ENCODE measurements at places on chromosomes 1 and 21.

DNA sequence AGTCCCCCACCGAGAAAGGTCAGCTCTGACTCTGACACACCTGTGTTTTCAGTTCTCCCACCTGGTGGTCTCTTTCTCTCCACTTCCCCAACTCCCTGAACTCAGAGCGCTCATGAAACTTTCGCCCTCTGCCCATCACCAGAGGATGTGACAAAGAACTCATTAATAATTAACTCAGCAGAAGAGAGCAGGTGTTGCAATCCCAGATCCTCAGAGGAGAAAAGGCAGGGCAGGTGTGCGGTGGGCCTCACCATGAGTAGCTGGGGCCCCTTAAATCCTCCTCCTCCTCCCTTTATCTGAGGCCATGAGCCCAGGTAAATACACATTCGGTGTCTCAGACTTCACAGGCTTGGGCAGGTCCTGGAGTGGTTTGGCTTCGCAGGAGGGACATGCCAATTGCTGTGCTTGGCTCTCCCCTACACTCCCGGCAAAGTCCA lies 1.7 kb upstream of the LAMB3 start:
- DNase-seq = no peak

- DNase-seq = no peak
Observed at GRCh38 chr1:175947771-175948170, 204.4 kb upstream of the TNR start.

GRCh38 chr1:221053889-221054288 lies 174.6 kb downstream of the HLX start:
- DNase-seq = no peak

GRCh38 chr1:183568176-183569021 lies 21.9 kb downstream of the NCF2 start:
- DNase-seq = no peak

DNA sequence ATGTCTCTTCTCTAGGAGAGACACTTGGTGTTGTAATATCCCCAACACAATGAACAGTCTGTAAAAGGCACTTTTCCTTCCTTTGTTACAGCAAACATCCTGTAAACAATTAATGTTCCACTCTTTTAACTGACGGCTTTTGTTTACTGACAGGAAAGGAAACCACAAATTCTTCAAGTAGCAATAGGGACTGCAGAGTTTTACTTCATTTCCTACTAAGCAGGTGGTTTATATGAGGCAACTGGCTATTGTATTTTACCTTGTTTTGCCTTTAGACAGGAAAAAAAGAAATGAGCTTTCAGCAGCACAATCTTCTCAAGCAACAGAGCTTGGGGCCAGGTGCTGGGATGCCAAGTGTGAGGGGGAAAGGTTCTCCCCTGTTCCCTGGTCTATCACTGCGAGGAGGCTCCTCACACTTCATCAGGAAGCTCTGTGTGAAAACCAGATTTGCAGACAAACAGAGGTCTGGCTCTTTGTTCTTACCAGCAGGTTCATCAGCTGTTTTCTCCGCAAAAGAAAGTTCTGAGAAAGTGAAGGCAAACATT lies 51.2 kb downstream of the SIPA1L2 start:
- DNase-seq = peak; percentile 38

DNA sequence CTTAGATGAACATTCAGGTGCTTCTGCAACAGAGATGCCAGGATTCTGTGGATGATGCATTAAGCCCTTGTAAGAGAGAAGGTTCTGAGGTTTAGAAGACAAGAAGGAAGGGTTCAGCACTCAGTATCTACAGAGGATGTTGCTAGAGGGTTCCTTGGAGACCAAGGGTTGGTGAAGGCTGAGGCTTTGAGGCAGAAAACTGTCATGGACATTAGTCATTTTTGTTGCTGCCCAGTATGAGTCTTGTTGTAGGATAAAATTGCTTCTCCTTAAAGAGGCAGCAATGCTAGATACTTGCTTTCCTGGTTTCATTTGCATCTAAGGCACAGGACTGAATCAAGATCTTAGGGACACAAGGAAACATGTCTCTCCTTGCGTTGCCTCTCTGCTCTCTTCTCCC lies 319.4 kb upstream of the NFIA start:
- no peak for DNase-seq

DNA sequence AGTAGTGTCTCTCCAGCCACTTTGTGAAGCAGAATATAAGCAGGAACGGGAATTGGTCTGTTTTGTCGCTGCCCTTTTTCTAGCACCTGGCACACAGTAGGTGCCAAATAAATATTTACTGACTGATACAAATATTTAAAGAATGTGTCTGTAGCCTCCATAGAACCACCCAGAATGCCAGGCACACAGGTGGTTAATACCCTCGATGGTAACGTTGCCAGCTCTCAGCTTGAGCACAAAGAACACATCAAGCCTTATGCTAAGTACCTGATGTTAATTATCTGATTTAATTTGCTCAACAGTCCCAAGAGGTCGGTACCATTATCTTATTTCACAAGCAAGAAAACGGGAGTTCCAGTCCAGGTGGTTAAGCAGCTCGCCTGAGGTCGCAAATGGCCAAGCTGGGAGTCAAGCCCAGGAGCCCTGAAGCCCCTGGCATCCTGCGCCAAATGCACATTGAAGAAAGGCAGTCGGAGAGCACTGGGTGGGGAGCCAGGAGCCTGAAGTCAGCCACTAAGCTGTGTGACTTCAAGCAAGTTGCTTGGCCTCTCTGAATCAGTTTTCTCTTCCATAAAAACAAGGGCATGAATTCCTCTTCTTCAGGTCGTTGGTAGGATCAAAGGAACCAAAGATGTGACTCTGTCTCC lies 26.4 kb downstream of the HSPG2 start:
- DNase-seq = no peak

GRCh38 chr1:84000954-84001495 lies 2.1 kb upstream of the TTLL7 start:
- no peak for DNase-seq
